ENCODE measurements at places on chromosomes 2 and 18. TPM values are rescaled to one million over a fixed set of nuclear protein-coding genes. Genes with fewer than 3 reads are reported as not detected.
A peak's percentile ranks its signal among the peaks of the same experiment; 100 is the strongest.

GRCh38 chr2:43293744-43294695 is 67.6 kb upstream of the ZFP36L2 start:
- H3K4me3 ChIP-seq, result peak overlapping the region; percentile 9
- DNase-seq, result peak; percentile 95
- peaks cover 25% of the 10 kb centered on the region for H3K36me3 ChIP-seq
- peaks cover 3% of the 10 kb centered on the region for H3K27me3 ChIP-seq
- H3K4me1 ChIP-seq, result peaks cover 31% of the 10 kb centered on the region

The ATP6V1B1 gene
- total RNA-seq, result 1.2 TPM

DNA sequence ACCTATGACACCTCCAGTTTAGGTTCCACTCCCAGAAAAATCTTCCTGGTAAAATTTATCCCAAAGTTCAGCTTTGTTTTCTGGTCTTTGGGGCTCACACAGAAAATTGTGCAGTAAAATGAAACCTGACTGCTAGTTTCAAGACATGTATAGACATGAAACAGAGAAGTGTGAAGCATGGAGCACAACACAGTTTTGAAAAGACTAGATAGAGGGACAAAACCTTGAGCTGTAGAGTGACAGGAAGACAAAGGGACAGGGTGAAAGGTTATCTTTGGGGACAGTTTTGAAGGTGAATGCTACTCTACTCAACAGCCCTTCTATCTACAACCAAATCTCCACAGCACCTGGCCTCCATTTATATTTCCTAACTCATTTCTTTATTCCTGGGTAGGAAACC is 352.6 kb downstream of the RBM43 start:
- no peak overlapping the region for H3K4me3 ChIP-seq
- peaks cover 7% of the 10 kb centered on the region for H3K36me3 ChIP-seq
- peaks cover 2% of the 10 kb centered on the region for H3K27me3 ChIP-seq

- peaks cover 12% of the 10 kb centered on the region for H3K27me3 ChIP-seq
- DNase-seq, result no peak
- no peaks in the 10 kb centered on the region for H3K36me3 ChIP-seq
- no peak overlapping the region for H3K27ac ChIP-seq
- peaks cover 7% of the 10 kb centered on the region for H3K4me1 ChIP-seq
- H3K4me3 ChIP-seq, result no peak overlapping the region
Measured at GRCh38 chr2:231904161-231904611, 22.0 kb downstream of the NPPC start.

The VWA3B gene
- total RNA-seq, result not detected

The MAP3K19 gene
- not detected for total RNA-seq

DNA sequence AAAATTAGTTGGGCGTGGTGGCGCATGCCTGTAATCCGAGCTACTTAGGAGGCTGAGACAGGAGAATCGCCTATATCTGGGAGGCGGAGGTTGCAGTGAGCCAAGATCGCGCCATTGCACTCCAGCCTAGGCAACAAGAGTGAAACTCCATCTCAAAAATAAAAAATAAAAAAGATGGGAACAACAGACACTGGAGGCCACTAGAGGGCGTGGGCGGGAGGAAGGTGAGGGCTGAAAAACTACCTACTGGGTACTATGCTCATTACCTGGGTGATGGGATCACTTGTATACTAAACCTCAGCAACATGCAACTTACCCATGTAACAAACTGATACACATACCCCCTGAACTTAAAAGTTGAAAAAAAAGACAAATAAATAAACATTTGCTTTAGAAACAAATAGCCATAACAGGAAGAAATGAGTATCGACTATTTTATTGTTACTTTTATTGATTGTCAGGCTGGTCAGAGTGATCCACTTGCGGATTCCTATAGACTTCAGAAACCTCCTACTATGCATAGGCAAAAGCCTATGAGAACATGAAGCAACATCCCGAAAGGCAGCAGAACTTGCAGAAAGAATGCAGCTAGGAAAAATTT is 61.0 kb downstream of the TMEM163 start:
- no peaks in the 10 kb centered on the region for H3K4me1 ChIP-seq
- DNase-seq, result no peak
- H3K36me3 ChIP-seq, result no peaks in the 10 kb centered on the region

- no peak overlapping the region for H3K27ac ChIP-seq
- H3K4me3 ChIP-seq, result no peak overlapping the region
- peaks cover 12% of the 10 kb centered on the region for H3K4me1 ChIP-seq
- no peak for DNase-seq
Measured at GRCh38 chr2:68483011-68483410, 15.6 kb downstream of the APLF start.

DNA sequence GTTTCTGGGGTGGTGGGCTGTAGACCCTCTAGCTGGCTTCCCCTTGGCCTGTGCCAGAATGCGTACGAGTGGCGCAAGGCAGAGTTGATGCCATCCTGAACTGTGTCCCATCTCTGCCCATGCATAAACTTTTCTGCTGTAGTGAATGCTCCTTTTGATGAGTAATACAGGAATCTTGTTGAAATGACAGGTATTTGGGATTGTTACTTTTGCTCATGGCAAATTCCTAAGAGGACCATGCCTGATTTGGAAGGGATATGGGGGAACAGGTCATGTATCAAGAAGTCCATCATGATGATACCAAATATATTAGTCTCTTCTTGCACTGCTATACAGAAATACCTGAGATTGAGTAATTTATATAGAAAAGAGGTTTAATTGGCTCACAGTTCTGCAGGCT is 648.0 kb downstream of the SLC4A3 start:
- H3K4me3 ChIP-seq, result peak overlapping the region; percentile 37
- peak; percentile 11 for DNase-seq
- peaks cover 80% of the 10 kb centered on the region for H3K4me1 ChIP-seq
- H3K27me3 ChIP-seq, result no peaks in the 10 kb centered on the region

DNA sequence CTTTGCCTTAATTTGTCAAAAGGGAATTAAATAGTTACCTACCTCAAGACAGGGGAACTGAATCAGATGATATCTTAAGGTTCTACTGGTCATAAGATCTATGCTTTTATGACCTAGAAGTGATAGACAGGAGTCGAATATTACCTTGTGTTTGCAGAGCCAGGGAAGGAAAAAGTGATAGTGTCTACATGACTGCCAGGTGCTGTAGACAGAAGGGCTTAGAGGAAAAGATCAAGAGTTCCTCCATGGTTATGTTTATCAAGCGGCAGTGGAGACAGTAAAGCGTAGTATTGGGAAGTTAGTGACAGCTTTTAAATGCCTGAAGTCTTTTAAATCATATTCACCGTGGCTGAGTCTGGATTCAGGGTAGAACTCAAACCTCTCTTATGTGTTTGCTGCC is 11.9 kb downstream of the CRIM1 start:
- H3K4me3 ChIP-seq, result peak overlapping the region; percentile 48
- H3K27me3 ChIP-seq, result peaks cover 9% of the 10 kb centered on the region
- peaks cover 57% of the 10 kb centered on the region for H3K36me3 ChIP-seq
- H3K27ac ChIP-seq, result peak overlapping the region; percentile 69
- peaks cover 100% of the 10 kb centered on the region for H3K4me1 ChIP-seq

DNA sequence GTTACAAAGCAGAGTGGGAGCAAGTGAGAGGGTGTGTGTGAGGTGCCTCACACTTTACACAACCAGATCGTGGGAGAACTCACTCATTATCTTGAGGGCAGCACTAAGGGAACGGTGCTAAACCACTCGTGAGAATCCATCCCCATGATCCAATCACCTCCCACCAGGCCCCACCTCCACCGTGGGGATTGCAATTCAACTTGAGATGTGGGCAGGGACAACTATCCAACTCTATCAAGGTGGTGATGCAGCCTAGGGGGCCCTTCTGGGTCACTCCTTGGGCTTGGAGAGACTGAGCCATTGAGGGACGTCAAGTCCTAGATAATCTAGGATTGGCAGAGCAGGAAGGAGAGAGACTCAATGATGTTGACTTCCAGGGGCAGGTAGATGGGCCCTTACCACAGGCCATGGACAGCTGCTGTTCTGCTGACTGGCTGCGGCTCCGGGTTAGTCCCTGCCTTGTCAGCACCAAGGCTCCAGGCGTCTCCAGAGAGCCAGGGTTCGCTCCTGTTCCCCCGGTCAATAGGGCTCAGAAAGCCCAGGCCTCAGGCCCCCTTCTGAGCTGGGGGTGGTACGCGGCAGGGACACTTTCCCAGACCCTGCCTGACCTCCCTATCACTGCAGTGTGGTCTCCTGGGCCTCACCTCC is 193.2 kb upstream of the HS6ST1 start:
- H3K4me1 ChIP-seq, result peaks cover 13% of the 10 kb centered on the region
- DNase-seq, result no peak
- no peak overlapping the region for H3K27ac ChIP-seq
- H3K36me3 ChIP-seq, result no peaks in the 10 kb centered on the region
- H3K4me3 ChIP-seq, result no peak overlapping the region
- H3K27me3 ChIP-seq, result peaks cover 7% of the 10 kb centered on the region

- H3K4me3 ChIP-seq, result peak overlapping the region; percentile 29
- peak; percentile 52 for DNase-seq
- H3K27me3 ChIP-seq, result peaks cover 5% of the 10 kb centered on the region
- H3K4me1 ChIP-seq, result peaks cover 16% of the 10 kb centered on the region
Measured at GRCh38 chr2:238929242-238930081, 81.6 kb downstream of the TWIST2 start.

- no peak overlapping the region for H3K27ac ChIP-seq
- H3K36me3 ChIP-seq, result peaks cover 9% of the 10 kb centered on the region
- DNase-seq, result no peak
- H3K27me3 ChIP-seq, result peaks cover 2% of the 10 kb centered on the region
- H3K4me1 ChIP-seq, result peaks cover 27% of the 10 kb centered on the region
Measured at GRCh38 chr2:208269091-208269490, 3.0 kb downstream of the PIKFYVE start.

GRCh38 chr2:157355618-157356017 is 30.0 kb upstream of the ERMN start:
- no peak overlapping the region for H3K4me3 ChIP-seq
- H3K36me3 ChIP-seq, result no peaks in the 10 kb centered on the region
- H3K27me3 ChIP-seq, result peaks cover 1% of the 10 kb centered on the region
- DNase-seq, result no peak
- H3K27ac ChIP-seq, result no peak overlapping the region

The PIEZO2 gene
- total RNA-seq, result not detected

GRCh38 chr2:75065402-75066008 is 107.1 kb downstream of the POLE4 start:
- peak overlapping the region; percentile 67 for H3K27ac ChIP-seq
- peak; percentile 20 for DNase-seq
- no peaks in the 10 kb centered on the region for H3K27me3 ChIP-seq
- peak overlapping the region; percentile 30 for H3K4me3 ChIP-seq
- H3K4me1 ChIP-seq, result peaks cover 5% of the 10 kb centered on the region
- H3K36me3 ChIP-seq, result no peaks in the 10 kb centered on the region

DNA sequence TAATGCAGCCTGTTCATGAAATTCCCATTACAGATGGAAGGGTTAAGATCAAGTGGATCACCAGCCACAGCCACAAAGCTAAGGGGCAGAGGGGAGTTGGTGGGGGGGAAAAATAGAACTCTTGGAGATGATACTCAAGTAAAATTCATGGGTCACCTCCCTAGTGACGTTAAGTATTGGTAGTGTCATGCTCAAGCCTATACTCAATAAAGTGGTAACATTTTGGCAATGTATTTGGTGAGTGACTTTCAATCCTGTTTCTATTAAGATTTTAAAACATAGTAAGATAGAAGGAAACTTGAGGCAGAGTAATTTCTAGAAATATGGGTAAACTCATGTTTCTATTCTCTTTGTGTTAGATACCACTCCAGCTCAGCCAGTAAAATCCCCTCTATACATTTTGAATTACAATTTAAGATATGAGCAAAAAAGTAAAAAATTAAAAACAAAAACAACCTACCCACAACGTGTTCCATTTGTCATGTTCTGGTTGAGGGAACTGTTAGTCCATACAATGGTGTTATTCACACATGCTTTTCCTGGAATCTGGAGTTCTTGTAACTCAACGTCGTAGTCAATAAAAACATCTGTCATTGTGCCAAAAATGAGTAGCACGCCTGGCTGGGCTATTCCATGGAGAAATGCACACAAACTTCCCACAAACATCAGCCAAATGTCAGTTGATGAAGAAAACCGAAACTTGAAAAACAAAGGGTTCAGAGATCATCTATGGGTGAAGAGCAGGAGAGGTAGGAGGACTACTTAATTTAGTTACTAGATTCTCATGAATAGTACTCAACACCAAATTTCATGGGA is 18.1 kb downstream of the ABCB11 start:
- H3K27me3 ChIP-seq, result no peaks in the 10 kb centered on the region
- no peak overlapping the region for H3K4me3 ChIP-seq
- DNase-seq, result no peak

DNA sequence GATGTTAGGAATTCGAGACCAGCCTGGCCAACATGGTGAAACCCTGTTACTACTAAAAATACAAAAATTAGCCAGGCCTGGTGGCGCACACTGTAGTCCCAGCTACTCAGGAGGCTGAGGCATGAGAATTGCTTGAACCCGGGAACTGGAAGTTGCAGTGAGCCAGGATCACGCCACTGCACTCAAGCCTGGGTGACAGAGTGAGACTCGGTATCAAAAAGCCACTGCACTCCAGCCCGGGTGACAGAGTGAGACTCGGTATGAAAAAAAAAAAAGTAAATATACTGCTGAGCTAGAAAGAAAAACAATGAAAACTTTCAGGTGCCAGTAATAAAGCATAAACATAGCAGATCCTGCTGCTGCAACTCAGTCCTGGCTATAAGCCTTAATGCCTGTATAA is 73.5 kb downstream of the STRN start:
- no peak overlapping the region for H3K27ac ChIP-seq
- no peak for DNase-seq
- no peak overlapping the region for H3K4me3 ChIP-seq
- H3K36me3 ChIP-seq, result peaks cover 6% of the 10 kb centered on the region
- H3K27me3 ChIP-seq, result no peaks in the 10 kb centered on the region

GRCh38 chr2:182954789-182955188 is 83.5 kb downstream of the NCKAP1 start:
- H3K4me1 ChIP-seq, result peaks cover 30% of the 10 kb centered on the region
- peak overlapping the region; percentile 49 for H3K27ac ChIP-seq
- DNase-seq, result no peak
- H3K36me3 ChIP-seq, result peaks cover 38% of the 10 kb centered on the region

The TMEM178A gene
- total RNA-seq, result 0.18 TPM

DNA sequence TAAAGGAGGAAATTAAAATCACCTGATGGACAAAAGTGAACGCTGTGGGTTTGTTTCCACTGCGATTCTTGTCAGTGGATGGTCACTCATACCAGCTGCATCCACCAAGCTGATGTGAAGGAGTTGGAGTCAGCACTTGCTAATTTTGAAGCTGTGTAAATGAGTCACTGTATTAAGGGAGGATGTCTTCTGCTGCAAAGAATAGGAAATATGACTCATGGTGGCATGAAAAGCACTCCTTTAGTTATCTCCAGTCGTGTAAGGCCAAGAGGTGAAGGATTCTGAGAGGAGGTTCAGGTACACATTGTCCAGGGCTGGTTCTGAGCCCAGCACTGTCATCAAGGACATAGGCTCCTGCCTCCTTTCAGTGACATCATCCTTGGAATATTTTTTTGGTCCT is 71.7 kb upstream of the SKOR2 start:
- no peak overlapping the region for H3K27ac ChIP-seq
- no peaks in the 10 kb centered on the region for H3K36me3 ChIP-seq
- peaks cover 4% of the 10 kb centered on the region for H3K27me3 ChIP-seq
- DNase-seq, result peak; percentile 65
- peaks cover 8% of the 10 kb centered on the region for H3K4me1 ChIP-seq

- no peak overlapping the region for H3K27ac ChIP-seq
- H3K27me3 ChIP-seq, result no peaks in the 10 kb centered on the region
- DNase-seq, result no peak
- no peak overlapping the region for H3K4me3 ChIP-seq
- no peaks in the 10 kb centered on the region for H3K36me3 ChIP-seq
Measured at GRCh38 chr2:106314444-106314843, 120.3 kb upstream of the UXS1 start.

All from HFFc6 (cell line).